ENCODE measurements at places on chromosomes 12 and 14.

DNA sequence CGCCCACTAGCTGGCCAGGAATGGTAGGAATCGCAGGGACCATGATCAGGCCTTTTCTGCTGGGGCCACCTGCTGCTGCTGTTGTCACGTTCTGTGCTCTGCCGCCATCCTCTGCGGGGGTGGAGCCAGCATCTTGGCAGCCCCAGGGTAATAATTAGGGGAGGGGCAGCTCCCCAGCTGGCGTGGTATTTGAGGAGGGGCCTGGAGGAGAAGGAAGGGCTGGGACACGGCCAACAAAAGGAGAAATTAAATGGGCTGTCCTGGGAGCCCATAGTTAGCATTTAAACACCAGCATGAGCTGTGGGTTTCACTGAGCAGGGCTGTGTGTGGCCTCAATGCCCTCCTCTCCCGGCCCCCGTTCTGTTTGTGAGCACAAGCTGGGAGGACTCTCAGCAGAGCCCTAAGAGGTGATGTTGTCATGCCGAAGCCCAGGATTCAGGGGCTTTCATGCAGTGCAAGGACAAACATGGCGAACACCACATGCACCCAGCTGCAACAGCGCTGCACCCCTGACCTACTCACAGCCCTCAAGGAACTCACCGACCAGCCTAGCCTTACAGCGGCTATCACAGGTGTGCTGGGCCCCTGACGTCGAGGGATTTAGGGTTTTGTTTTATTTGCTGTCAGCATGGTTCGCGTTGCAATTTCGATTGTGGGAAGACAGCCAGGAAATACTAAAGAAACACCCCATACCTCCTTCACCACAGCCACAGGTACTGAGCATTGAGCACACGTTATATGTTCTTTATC, 324.3 kb downstream of the CACNA1C start:
- no peak for DNase-seq

GRCh38 chr12:103794309-103795213, 46.5 kb downstream of the NT5DC3 start:
- DNase-seq: no peak

- DNase-seq: peak; percentile 40
Measured at GRCh38 chr12:54658306-54659264, 10.4 kb upstream of the DCD start.

GRCh38 chr12:78441737-78442453, 422.7 kb upstream of the SYT1 start:
- DNase-seq: no peak

GRCh38 chr12:108845696-108846095, 11.7 kb downstream of the SSH1 start:
- no peak for DNase-seq

DNA sequence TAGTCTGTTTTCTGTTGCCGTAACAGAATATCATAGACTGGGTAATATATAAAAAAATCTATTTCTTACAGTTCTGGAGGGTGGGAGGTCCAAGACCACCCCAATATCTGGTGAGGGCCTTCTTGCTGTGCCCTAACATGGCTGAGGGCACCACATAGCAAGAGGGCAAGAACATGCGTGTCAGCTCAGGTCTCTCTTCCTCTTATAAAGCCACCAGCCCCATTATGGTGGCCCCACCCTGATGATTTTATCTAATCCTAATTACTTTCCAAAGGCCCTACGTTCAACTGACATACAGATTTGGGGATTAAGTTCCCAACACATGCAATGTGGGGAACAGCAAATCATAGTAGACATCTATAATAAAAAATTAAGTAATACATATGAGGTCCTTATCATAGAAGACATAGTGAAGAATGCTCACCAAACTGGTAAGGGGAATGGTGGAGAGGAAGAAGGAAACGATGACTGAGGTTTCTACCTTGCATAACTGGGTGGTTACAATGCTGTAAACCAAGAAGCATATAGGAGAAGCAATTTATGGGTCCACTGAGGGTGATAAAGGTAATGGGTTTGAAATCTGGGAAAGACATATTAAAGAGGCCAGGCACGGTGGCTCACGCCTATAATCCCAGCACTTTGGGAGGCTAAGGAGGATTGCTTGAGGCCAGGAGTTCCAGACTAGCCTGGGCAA, 27.0 kb downstream of the BTBD7 start:
- DNase-seq: no peak

DNA sequence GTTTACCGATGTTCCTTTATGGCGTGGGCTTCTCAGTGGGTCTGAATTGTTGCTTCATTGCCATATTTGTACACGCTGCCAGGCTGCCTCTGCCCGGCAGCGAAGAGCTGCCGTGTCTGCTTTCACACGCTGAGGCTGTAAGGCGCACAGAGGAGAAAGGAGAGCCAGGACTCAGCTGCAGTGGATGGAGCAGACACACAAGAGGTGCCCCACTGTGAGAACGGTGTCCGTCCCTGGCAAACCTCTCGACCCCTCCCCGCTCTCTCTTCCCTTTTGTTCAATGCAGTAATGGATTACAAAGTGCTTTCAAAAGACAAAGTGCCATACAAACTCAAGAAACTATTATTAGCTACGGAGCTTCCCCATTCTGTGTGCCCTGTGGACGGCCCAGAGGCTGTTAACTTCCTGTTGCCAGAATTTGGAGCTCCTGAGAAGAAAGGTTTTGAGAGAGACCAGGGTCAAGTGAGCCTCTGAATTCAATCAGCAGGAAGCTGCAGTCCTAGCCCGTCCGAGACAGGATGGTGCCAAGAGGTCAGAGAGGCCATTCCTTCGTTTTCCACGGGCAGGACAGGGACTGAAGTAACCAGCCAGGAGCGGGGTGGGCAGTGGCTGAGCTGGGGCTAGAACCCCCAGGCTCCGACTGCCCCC, 15.8 kb downstream of the CCND2 start:
- DNase-seq: no peak

GRCh38 chr14:38016497-38016896, 191.2 kb upstream of the SSTR1 start:
- no peak for DNase-seq

- no peak for DNase-seq
Measured at GRCh38 chr12:7344833-7345606, 41.1 kb downstream of the ACSM4 start.

GRCh38 chr12:44246482-44247105, 410.7 kb downstream of the TMEM117 start:
- DNase-seq: no peak

DNA sequence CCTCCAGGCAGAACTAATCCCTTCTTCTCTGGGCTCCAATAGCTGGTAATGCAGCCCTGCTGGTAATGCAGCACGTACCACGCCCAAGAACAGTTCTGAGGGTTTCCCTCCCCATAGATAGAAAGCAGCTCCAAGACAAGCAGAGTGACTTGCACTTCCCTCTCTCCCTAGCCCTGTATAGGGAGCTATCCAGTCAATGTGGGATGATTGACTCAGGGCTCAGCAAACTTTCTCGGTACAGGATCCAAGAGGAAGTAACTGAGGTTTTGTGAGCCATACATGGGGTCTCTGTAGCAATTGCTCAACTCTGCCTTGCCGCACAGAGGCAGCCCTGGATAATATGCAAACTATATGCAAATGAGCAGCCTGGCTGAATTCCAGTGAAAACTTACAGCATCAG, 15.5 kb upstream of the FKBP4 start:
- no peak for DNase-seq

- DNase-seq: no peak
Measured at GRCh38 chr12:87671757-87672156, 357.4 kb downstream of the C12orf50 start.

GRCh38 chr12:113130457-113131135, 5.0 kb downstream of the RASAL1 start:
- no peak for DNase-seq

- no peak for DNase-seq
Measured at GRCh38 chr14:34059037-34059924, 108.4 kb upstream of the EGLN3 start.

DNA sequence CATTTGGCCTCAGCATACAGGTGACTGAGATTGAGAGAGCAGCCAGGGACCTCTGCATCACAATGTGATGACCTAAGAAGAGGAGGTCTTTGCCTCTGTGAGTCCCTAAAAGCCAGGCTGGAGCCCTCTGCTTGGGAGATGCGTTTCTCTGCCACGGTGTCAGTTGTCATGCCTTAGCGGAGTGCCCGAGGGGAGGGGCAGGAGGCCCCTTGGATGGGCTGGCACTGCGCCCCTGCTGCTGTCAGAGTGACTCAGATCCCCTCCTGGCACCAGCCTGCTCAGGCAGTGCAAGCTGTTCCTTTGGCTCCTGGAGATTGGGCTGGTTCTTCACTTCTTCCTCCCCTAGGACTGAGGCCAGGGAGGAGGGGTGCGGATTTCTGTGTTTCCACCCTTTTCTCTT, 64.9 kb upstream of the KCNA5 start:
- DNase-seq: no peak

GRCh38 chr14:34931206-34931605, 51.6 kb upstream of the SRP54 start:
- DNase-seq: no peak

DNA sequence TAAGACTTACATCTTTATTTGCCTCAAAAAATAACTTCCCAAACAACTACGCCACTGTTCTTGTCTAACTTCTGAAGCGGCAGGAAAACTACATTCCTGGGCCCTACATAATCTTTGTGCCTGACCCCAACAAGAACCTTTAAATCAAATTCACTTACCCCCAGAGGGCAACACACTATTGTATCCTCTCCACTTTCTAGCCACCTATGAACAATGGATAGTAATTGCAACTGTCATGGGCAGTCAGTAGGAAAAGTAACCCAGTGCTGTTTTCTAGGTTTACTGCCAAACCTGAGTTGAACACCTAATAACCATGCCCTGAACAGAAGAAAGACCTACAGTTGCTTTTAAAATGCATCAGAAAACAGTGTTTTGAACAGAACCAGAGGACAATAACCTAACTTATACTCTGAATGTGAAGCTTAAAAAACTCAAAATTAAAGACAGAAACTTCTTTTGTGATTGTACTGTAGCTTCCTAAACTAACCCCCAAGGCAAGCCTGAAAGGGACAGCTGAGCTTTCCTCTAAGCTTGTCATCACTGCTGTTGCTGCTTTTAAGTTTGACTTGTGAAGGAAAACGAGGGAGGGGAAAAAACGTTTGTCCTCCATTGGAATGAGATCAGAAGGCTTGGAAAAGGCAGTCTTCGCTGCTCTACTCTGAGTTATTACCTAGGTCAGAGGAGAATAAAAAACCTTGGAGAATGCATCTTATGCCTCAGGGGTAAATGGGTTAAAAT, 195.7 kb downstream of the SOX5 start:
- DNase-seq: no peak

GRCh38 chr14:103068351-103069073, 11.2 kb upstream of the CDC42BPB start:
- no peak for DNase-seq

DNA sequence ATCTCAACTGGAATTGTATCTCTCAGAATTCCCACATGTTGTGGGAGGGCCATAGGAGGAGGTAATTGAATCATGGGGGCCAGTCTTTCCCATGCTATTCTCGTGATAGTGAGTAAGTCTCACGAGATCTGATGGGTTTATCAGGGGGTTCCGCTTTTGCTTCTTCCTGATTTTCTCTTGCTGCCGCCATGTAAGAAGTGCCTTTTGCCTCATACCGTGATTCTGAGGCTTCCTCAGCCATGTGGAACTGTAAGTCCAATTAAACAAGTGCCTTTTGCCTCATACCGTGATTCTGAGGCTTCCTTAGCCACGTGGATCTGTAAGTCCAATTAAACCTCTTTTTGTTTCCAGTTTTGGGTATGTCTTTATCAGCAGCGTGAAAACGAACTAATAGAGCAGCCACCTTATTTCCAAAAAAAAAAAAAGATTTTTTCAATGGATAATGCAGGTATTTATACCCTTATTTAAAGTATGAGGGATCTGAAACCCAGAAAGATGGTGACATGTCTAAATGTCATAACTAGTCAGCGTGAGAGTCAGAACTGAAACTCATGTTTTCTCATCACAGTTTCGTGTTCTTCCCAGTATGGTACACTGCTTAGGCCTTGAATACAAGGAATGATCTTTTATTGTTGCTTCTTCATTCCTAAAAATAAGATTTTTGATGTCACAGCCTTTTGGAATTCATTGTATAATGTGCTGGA, 89.6 kb downstream of the ERC1 start:
- no peak for DNase-seq

- no peak for DNase-seq
Measured at GRCh38 chr14:34258318-34258717, 203.7 kb downstream of the SPTSSA start.

DNA sequence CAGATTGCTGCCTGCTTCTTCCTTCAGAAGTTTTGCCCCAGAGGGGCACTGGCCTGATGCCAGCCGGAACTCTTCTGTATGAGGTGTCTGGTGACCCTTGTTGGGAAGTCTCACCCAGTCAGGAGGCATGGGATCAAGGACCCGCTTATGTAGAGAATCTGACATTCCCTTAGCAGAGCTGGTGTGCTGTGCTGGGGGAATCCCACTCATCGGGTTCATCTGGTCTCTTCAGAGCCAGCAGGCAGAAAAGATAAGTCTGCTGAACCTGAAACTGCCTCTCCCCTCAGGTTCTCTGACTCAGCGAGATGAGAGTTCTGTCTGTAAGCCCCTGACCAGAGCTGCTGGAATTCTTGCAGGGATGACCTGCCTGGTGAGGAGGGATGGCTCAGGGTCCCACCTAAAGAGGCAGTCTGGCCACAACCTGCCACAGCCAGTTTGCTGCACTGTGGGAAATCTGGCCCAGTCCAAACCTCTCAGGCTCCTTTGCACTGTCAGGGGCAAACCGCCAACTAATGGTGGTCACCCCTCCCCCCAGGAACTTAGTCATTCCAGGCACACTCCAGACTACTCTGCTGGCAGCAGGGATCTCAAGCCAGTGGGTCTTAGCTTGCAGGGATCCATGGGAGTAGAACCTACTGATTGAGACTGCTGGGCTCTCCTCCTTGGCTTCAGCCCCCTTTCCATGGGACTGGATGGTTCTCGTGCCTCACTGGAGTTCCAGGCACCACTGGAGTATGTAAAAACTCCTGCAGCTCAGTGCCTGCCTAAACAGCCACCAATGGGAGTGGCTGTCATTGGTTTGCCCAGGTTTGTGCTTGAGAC, 4.1 kb downstream of the CLEC2D start:
- DNase-seq: no peak

DNA sequence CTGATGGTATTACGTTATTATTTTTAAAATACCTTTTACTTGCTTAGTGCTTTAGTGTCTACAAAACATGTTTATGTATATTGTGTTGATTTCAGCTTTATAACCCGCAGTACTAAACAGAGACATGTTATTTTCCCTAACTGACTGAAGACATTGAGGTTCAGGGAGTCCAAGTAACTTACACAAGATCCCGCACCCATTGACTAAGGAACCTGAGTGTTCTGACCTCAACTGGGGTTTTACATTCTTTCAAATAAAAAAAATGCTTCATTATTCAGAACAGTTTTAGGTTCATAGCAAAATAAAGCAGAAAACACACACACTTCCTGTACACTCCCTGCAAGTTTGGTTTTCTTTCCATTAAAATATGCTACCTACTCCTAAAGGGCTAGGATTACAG, 60.4 kb upstream of the METAP2 start:
- DNase-seq: no peak

Measured in GM19239 (cell line).